Left ventricle myocardium inferior (tissue), 1 donor: ENCODE measurements at places on chromosomes 16 and 17.

- DNase-seq: no peak
- H3K4me1 ChIP-seq: peaks cover 28% of the 10 kb centered on the region
- peak overlapping the region; percentile 93 for H3K27ac ChIP-seq
Measured at GRCh38 chr16:4811773-4812172, 9.3 kb upstream of the ROGDI start.

DNA sequence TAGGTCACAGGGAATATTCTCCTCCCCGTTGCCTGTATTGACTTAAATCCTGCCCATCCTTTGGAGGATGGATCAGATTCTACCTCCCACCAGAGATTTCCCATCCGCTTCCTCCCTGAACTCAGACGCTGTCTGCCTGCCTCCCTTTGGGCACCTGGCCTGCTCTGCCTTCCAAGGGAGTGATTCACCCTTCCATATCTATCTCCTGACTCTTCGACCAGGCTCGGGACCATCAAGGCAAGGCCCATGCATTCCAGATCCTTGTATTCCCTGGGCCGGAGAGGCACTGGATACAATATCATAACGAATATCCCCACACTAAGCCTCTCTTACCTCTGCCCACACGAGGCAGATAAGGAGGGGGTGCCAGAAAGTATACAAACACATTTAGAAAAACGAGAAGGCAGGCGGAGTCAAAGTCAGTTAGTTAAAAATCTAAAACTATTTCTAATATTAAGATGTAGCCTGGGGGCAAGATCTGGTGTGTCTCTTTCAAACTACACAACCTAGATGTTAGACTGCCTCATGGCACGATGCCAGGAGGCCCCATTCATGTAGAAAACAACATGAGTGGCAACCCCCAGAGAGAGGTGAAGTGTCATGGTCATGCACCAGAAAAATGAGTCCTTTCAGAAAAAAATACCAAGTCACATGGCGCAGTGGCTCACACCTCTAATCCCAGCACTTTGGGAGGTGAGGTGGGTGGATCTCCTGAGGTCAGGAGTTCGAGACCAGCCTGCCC is 9.2 kb downstream of the PMP22 start:
- H3K27ac ChIP-seq: peak overlapping the region; percentile 99
- peaks cover 99% of the 10 kb centered on the region for H3K4me1 ChIP-seq
- no peak for DNase-seq
- peaks cover 87% of the 10 kb centered on the region for H3K36me3 ChIP-seq

GRCh38 chr17:53979991-53980390 is 157.3 kb downstream of the KIF2B start:
- no peak overlapping the region for H3K27ac ChIP-seq
- no peaks in the 10 kb centered on the region for H3K27me3 ChIP-seq
- H3K4me1 ChIP-seq: no peaks in the 10 kb centered on the region
- DNase-seq: no peak

GRCh38 chr16:24151482-24151939 is 104.6 kb upstream of the CACNG3 start:
- no peaks in the 10 kb centered on the region for H3K27me3 ChIP-seq
- no peaks in the 10 kb centered on the region for H3K36me3 ChIP-seq
- no peak overlapping the region for H3K4me3 ChIP-seq
- peaks cover 7% of the 10 kb centered on the region for H3K4me1 ChIP-seq
- DNase-seq: no peak
